COLO829 (cell line): ENCODE measurements at places on chromosomes 4 and X.

DNA sequence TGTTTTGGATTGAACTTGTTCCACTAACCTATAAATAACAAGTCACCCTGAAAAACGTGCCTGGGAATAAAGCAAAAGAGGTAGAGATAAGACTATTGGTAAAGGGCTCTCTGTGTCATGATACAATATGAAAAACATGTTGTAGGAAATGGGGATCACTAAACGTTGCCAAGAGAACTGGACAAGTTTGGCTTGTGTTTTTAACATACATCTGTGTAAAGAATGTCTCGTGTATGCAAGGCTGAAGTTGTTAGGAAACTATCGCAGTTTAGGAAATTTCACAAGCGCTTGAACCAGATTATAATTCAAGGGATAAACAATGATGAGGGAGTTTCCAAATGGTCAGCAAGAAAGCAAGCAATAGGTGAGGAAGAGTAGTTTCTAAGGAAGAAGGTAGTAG, 655.8 kb downstream of the PCDH7 start:
- no peak for DNase-seq

DNA sequence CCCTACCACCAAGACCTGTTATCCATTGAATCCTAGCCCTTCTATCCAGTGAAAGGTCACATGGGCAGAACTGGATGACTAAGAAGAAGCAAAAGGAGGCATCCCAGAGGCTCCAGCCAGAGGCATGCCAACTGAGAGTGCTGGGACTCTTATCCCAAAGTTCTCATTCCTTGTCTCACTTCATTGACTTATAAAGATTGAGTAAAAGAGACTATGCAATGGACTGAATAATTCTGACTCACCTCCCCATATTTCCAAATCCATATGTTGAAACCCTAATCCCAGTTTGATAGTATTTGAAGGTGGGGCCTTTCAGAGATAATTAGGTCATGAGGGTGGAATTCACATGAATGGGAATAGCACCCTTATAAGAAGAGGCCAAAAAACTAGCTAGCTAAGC, 131.4 kb downstream of the COL25A1 start:
- DNase-seq = no peak

- DNase-seq = no peak
Observed at GRCh38 chrX:150765237-150765636, 72.0 kb downstream of the MTMR1 start.

GRCh38 chr4:74407891-74408290, 37.0 kb upstream of the AREG start:
- no peak for DNase-seq

- no peak for DNase-seq
Observed at GRCh38 chrX:105313596-105313995, 93.1 kb upstream of the TEX13A start.

- no peak for DNase-seq
Observed at GRCh38 chr4:602559-602942, 22.8 kb upstream of the PDE6B start.

DNA sequence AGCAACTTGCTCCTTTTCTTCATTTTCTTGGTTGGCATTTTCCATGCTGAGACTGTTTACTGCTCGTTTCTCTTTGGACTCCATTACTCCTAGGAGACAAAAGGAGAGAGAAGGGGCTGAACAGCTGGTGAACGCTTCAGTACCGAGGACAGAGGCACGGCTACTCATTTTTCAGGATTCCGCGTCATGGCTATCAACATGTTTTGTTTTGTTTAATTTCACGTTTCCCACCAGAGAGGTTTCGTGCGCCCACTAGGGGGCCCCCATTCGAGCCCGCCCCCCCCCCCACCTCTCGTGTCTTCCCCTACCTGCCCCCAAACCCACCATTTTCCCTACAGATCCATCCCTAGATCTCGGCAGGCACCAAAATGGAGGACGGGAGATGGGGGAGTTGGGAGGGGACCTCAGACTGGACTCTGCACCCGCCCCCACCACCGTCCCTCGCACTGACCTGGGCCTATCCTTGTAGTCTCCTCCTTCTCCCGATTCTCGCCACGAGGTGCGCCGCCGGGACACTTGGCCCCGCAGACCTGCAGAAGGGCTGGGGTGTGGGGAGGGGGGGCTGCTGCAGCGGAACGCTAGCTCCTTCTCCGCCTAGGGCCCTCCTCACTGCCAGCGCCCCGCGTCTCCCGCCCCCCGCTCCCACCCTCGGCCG, 653 bp downstream of the BEX1 start:
- peak; percentile 6 for DNase-seq

GRCh38 chr4:113437129-113437528, 324.4 kb downstream of the CAMK2D start:
- DNase-seq = no peak

GRCh38 chr4:9949573-9949972, 71.7 kb downstream of the SLC2A9 start:
- DNase-seq = no peak

GRCh38 chrX:16807976-16808542, 21.8 kb downstream of the TXLNG start:
- DNase-seq = no peak

DNA sequence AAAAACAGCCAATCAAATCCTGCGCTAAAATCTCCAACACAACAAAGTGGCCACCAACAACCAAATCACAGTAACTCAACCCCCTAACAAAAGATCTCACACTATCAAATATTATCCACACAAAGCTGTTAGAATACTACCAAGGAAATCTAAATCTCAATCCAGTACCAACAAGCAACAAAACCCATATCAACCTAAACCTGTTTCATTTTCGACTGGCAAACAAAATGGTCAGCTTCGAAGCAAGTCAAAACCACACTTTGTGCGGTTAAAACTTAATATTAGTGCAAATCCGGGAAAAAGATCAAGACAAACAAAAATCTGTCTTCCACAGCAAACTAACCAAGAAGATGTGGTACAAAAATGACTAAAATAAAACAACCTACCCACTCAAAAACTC, 28.7 kb upstream of the MUC7 start:
- no peak for DNase-seq

- DNase-seq = no peak
Observed at GRCh38 chrX:1336331-1336943, at the start of gene IL3RA. Gene IL3RA (plus strand): TSS chrX:1336785. CDS start chrX:1341766, 4,981 bp downstream.

DNA sequence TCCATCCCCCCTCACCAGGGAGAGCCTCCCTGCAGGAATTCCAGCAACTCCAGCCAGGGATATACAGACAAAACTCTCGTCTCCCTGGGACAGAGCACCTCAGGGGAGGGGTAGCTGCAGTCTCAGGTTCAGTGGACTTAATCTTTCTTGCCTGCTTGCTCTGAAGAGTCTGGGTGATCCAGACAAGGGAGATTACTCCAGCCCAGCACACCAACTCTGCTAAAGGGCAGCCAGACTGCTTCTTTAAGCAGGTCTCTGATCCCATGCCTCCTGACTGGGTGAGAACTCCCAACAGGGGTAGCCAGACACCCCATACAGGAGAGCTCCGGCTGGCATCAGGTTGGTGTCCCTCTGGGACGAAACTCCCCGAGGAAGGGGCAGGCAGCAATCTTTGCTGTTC, 888.7 kb downstream of the RAB28 start:
- no peak for DNase-seq

DNA sequence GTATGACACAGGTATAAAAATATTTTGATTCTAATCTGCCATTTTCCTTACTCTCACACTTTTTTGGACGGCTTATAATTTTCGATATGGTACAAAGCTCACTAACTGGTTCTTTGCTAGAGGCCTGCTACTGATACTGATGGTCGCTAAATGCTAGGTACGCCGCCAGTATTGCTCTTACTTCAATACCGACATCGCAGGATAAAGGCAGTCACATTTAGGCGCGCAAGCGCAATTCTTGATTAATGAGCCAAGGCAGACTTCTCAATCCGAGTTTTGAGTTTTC, 557 bp upstream of the USP38 start:
- no peak for DNase-seq

GRCh38 chr4:100113732-100114131, 76.5 kb downstream of the DDIT4L start:
- DNase-seq = no peak

- DNase-seq = no peak
Observed at GRCh38 chr4:35461931-35462659, 782.2 kb downstream of the ARAP2 start.

DNA sequence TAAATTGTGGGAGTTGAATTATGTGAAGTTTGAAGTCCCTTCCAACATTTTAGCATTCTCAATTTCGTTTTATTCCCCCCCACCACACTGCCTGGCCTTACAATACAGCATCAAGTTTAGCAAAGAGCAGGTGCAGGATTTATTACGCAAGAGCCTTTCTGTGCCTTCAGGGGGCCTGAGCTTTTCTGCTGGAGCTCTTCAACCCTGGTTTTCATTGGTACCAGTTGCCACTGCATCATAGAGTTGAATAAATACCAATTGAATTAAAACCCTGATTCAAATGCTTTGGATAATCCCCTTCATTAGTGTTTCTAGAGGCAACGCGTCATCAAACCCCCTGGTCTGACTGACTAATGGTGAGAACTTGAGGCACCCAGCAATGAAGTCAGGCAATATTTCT, 43.6 kb upstream of the KIT start:
- no peak for DNase-seq

DNA sequence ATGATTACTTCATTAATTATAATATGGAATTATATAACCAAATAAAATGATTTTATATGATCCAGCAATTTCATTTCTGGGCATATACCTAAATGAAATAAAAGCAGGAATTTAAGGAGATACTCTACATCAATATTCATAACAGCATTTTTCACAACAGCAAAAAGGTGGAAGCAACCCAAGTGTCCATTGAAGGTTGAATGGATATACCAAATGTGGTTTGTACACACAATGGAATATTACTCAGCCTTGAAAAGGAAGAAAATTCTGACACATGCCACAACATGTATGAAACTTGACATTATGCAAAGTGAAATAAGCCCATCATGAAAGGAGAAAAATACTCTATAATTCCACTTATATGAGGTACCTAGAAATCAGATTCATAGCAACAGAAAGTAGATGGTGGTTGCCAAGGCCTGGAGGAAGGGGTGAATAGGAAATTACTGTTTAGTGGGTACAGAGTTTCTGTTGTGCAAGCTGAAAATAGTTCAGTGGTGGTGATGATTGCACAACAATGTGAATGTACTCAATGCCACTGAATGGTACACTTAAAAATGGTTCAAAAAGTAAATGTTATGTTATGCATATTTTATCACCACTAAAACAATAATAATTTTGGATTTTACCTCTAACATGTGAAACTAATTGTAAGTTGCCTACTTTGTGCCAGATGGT, 471.5 kb downstream of the SPRY1 start:
- DNase-seq = no peak

GRCh38 chrX:47091149-47091775, 13.0 kb downstream of the RGN start:
- DNase-seq = peak; percentile 33

DNA sequence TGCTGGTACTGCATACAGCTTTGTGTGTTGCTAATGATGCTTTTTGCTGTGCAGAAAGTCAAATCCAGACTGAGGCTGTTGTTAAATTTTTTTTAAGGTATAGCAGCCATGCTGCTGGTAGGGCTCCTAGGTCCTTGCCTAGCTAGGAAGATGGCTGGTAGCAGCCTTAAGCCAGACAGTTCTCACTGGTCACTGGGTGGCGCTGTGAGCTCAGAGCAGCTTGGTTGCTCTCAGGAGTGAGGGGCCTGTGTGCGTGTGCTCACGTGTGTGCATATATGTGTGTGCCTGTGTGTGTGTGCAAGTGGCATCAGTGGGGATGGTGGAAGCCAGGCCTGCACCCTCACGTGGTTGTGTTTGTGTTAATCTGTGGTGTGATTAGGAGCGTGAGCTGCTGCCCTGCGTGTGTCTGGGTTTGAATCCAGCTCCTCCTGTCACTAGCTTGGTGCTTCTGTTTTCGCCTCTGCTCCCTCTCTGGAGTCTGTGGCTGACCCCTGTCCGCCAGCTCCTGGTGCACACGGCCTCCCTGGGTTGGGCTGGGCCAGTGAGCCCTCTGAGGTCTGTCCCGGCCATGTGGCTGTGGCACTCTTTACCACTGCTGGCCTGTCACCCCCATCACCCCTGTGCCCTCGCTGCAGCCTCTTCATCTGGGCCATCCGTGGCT, 46.1 kb downstream of the SORCS2 start:
- DNase-seq = no peak

DNA sequence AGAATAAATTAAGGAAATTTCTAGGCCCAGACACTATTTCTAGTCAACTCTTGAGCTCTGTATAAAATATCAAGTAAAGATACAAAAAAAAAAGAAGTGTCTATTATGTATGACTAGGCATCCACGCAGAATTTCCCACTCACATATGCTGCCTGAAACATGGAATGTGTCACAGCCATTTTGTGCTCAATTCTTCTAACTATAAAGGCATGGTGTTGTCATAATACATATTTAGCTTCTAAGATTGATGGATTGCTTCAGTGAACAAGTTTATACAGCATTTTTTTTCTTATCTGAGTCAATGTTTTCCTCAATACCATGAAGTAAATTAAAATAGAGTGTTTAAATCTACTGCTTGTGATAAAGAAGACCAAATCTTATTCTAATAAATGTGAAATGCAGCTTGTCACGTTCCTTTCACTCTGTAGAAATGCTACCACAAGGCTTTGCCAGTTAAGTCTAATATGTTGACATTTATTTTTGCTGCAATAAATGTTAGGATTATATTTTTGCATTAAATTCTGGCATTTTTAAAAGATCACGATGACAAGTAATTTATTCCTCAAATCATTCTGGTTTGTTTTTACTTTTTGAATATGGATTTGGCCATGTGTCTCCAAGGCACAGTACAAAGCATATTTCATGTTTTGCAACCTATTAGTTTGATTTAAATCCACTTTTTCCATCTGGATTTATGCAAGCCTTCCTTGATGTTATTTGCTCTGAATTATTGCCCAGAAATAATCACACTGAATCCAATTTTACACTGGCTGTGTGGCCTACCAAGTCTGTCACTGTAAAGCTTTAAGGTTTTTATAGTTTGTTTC, 1829.0 kb upstream of the PCDH7 start:
- DNase-seq = no peak

GRCh38 chrX:153941336-153942252, 2.8 kb downstream of the RENBP start:
- no peak for DNase-seq
